ENCODE measurements at places on chromosomes 11 and 22.

DNA sequence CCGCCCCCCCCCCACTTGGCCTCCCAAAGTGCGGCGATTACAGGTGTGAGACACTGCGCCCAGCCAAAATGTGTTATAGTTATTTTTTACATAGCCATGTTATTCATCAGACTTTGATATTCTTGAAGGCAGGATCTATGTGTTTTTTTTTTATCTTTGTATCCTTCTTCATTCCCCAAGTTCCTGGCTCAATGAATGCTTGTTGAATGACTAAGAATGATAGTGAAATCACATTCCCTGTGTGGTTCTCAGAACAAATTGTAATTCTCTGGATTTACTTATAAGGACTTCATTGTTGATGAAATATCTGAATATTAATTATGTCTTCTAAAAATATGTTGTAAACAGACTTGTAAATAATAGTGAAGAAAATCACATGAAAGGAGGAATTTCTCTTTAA lies 33.5 kb downstream of the MMP7 start:
- DNase-seq: no peak

DNA sequence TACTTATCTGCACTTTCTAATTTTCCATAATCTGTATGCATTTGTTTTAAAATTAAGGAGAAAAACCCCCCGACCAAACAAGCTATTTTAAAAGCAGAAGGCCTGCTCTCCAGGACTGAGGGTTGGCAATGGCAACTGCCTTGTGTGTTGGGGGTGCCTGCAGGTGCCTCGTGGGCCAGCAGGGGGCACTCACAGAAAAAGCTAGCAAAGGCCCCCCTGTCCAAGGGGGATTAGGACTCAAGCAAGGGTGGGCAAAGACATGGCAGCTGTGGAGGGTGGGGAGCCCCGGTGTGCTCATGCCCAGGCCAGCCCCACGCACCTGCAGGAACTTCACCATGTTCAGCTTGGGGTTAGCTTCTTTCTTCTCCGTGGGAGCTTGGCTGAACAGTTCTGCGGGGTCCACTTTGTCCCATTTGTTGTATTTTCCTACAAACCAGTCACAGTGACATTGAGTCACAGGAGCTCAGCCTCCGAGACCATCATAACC lies 10.3 kb downstream of the TOP3B start:
- DNase-seq: no peak

GRCh38 chr11:130051082-130051481 lies 18.6 kb upstream of the APLP2 start:
- no peak for DNase-seq

DNA sequence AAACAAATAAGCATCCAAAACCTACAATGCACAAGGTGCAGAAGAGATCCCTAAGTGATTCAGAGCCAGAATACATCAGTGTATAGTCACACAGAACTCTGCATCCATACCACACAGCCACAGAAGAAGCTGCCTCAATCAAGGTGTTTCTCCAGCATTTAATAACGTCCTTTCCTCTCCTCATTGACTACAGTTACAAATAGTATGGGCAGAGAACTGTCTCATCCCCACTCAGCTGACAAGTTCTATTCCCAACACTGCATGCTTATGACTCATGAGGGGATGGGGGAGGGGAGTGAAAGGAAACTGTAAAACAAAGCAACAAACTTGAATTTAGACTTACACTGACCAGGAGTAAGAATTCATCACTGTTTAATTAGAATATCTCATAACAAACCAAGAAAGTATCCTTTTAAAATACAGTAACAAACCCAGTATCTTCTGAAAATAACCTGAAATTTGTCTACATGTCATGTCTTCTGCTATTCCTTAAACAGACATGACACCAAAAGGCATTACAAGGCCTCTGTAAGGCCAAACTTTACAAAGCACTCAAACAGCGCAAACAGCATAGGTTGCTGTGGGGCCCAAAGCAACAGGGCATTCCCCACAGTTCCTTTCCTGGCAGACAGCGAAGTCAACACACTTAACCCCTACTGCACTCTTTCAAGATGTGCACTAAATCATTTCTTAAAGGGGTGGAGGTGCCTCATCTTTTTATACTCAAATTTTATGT lies 29.3 kb downstream of the CELF1 start:
- DNase-seq: no peak

- no peak for DNase-seq
Observed at GRCh38 chr11:65121447-65121864, 478 bp downstream of the FAU start.

DNA sequence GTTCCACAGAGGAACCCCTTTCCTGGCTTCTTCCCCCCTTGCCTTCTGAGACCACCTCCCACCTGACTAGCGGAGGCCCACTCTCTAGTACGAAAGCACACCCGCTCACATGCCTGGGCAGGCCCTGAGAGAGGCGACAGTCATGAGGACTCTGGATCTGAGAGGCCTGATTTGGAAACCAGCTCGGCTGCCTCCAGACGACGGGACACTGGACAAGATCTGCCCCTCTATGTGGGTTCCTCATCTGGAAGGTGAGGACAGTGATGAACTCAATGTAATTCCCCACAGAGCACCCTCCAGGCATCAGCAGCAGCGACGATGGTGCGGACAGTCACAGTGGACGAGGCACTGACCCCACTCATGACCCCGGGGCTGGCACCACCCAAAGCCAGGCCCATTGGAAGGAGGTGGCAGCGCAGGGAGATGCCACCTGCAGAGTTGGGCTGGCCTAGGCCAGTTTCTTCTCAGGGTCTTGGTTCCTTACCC lies 7.5 kb downstream of the SULT4A1 start:
- DNase-seq: no peak

- no peak for DNase-seq
Observed at GRCh38 chr11:85947431-85948272, 92.5 kb downstream of the CCDC83 start.

DNA sequence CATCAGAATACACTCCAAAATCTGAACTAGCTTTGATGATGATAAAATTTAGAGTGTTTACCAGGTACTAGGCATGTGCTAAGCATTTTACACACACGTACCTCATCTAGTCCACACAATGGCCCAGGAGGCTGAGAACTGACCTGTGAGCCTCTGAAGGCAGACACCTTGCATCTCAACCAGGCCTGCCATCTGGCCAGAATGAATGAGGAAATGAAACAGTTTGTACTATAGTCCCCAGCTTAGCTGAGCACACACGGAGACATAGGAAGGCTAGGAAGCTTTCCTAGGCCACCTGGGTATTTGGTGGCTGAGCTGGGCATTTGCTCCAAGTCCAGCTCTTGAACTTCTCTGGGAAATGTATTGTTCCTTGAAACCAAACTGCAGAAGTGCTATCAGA lies 6.9 kb upstream of the SHANK3 start:
- no peak for DNase-seq

DNA sequence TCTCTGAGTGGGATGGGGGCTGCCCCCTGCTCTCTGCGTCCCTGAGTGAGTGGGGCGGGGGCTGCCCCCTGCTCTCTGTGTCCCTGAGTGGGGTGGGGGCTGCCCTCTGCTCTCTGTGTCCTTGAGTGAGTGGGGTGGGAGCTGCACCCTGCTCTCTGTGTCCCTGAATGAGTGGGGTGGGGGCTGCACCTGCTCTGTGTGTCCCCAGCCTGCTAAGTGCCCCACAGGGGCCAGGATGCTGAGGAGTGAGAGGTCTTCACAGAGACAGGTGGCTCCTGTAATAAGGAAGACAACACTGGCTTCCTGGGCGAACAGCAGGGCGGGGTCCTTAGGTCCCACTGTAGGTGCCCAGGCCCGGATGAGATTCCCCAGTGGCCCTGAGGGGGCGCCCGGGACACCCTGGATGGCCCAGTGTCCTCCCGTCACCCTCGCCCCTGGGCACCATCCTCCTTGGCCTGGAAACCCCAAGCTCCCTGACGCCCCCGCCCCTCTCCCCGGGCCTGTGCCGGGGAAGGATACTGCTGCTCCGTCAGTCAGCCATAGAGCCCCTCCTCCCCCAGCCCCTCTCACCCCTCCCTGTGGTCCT lies 3.8 kb upstream of the CCDC188 start:
- DNase-seq: no peak

DNA sequence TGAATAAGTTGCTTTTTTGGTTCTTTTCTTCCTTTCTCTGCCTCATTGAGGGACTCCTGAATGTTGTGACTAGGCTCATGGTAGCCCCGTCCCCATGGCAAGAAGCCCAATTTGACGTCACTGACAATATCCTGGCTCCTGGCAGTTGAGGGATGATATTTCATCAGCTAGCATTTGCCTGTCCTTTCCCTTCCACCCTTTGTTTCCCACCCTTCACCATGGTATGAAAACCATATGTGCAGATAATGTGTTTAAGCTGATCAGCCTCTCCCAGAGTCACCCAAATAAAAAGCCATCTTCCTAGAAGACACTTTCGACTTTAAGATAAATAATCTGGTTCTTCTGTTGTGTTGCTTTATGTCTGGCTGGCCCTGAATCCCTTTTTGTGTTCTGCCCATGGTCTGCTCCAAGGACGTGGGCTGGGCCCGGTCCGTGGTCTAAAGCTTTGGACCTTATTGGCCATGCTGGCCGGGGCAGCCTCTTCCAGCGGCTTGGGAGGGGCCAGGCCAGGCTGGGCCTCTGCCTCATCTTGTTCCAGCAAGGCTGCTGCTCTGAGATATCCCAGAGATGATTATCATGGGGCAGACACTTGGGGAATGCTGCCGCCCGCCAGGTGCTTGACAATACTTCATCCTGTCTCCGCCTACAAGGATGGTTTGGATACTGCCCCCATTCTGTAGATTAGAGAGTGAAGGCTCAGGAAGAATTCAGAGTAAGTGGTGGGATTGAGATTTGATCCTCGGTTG lies 5.1 kb downstream of the TSPAN18 start:
- no peak for DNase-seq

DNA sequence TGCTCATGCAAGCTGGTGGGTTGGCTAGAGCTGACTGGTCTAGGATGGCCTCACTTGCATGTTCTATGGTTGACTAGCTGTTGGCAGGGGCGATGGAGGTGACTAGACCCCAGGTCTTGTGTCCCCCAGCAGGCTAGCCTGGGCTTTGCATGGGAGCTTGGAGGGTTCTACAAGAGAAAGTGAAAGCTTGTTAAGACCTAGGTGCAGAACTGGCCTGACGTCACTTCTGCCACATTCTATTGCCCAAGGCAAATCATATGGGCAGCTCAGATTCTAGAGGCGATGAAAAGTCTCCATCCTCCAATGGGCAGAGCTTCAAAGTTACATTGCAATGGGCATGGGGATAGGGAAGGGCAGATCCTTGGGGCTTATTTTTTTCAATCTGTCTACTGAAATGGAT lies 170.9 kb downstream of the MIAT start:
- DNase-seq: no peak

GRCh38 chr11:83723999-83724398 lies 437.8 kb upstream of the CCDC90B start:
- DNase-seq: no peak

DNA sequence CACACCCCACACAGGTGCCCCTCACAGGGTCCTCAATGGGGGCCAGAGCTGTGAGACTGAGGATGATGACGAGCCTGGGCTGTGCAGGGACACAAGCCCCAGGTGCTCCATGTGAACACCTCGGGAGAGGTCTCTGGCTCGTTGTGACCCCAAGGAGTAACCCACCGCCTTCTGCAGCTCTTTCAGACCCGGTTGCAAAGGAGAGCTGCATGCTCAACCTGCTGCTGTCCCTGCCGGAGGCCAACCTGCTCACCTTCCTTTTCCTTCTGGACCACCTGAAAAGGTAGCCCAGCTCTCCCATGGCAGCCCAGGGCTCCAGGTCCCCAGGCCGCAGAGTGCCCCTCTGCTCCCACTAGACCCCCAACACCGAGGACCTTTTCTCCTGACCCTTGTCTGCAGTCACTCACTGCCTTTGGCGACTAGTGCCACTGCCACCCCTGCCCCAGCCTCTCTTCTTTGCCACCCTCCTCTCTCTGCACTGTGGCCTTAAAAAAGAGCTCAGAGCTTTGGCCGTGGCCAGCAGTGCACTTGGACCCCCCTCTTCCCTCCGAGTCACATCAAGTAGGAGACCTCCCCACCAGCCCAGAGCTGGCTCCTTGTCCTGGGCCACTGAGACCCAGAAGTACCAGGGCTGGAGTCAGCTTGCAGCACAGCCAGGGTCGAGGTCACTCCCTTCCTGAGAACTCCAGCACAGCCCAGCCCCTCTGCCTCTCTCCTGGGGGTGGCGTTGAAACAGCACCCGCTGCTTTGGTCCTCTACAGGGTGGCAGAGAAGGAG lies 133.7 kb downstream of the BCR start:
- DNase-seq: no peak

- no peak for DNase-seq
Observed at GRCh38 chr11:11985954-11986949, 22.2 kb downstream of the DKK3 start.

GRCh38 chr11:118886681-118887111 lies 3.0 kb downstream of the CXCR5 start:
- DNase-seq: no peak

- no peak for DNase-seq
Observed at GRCh38 chr22:47630741-47631534, 868.5 kb downstream of the TBC1D22A start.

GRCh38 chr11:35304386-35304775 lies 115.0 kb downstream of the SLC1A2 start:
- no peak for DNase-seq

GRCh38 chr11:120255519-120255866 lies 15.6 kb downstream of the POU2F3 start:
- no peak for DNase-seq

DNA sequence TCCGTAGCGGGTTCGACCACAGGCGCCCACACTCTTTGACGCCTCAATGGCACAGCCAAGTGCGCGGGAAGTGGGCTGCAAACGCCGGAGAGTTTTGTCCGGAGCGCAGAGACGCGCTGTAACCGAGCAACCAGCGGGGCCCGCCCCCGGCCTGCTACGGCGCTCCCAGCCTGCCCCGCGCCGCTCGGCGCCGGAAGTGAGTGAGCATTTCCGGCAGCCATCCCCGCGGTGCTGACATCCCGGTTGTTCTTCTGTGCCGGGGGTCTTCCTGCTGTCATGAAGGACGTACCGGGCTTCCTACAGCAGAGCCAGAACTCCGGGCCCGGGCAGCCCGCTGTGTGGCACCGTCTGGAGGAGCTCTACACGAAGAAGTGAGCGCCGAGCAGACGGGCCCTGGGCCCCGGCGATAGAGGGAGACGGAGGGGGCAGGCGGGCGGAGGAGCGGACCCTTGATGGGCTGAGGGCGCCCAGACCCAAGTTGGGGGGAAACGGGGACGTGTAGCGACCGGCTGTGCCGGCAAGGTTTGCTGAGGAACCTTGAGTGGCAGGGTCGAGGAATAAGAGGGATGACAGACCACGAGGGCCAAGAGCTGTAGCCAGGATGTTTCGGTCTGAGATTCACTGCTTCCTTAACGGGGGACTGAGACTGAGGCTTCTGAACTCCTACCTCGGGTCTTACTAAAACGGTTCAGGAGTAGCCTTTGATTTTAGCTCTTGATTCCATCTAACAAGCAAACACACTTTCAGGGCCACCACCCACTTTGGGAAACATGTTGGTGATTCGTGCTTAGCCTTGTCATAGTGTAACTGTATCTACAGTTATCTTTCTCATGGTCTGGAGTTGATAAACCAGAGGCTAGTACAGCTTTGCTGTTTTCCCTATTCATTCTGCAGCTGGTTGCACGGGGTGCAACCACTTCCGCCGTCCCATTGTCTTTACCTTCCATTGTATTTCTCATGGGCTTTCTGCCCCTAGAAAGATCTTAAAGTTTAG lies at the start of gene PSMD13:
Gene PSMD13 (plus strand): TSS at position 203 of the 994 bp plus-strand sequence. CDS start 74 bp downstream, at position 277.
- no peak for DNase-seq
